Activated CD4-positive, CD25-positive, alpha-beta regulatory T cell (primary cell): ENCODE measurements at places on chromosomes 3 and 15.

GRCh38 chr3:83873550-83873949 lies 1085.2 kb upstream of the CADM2 start:
- no peak for DNase-seq

- DNase-seq, result no peak
Observed at GRCh38 chr3:73041537-73041936, 19.9 kb upstream of the EBLN2 start.

DNA sequence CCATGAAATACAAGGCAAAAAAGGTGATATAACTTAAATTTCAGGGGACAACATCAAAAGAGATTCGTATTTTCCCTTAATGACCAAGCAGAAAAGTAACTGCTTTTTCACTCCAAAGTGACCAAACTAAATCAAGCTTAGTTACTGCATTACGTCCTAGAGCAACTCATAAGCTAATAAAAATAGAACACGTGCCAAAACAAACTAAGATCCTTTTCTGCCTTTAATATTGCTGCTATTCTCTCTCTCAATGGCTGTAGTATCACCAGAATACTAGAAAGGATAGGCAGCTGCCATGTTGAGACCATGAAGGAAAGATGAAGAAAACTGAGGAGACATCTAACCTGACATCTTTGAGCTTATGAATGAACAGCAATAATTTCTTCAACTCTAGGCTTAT lies 43.3 kb downstream of the UBXN7 start:
- no peak for DNase-seq

DNA sequence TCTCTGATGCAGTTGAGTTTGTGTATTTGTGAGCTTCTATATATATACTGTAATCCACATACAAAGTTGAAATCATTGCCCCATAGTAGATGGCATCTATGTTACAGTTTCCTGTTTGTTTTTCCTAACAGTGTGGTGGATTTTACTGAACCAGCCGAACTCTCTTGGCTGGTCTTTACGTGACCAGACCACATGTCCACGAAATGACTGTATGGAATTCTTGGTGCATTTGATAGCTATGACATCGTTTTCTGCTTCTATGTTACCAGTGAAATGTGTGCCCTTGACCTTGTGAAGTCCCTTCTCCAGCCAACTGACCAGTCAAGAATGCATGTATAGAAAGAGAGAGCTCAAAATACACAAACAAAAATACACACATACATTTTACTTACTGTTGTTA lies 1.8 kb downstream of the KCNMB2 start:
- DNase-seq, result no peak
